Spinal cord (tissue), 10 donors: ENCODE measurements at places on chromosomes 1 and 21. TPM values are rescaled to one million over a fixed set of nuclear protein-coding genes. Genes with fewer than 3 reads are reported as not detected.

DNA sequence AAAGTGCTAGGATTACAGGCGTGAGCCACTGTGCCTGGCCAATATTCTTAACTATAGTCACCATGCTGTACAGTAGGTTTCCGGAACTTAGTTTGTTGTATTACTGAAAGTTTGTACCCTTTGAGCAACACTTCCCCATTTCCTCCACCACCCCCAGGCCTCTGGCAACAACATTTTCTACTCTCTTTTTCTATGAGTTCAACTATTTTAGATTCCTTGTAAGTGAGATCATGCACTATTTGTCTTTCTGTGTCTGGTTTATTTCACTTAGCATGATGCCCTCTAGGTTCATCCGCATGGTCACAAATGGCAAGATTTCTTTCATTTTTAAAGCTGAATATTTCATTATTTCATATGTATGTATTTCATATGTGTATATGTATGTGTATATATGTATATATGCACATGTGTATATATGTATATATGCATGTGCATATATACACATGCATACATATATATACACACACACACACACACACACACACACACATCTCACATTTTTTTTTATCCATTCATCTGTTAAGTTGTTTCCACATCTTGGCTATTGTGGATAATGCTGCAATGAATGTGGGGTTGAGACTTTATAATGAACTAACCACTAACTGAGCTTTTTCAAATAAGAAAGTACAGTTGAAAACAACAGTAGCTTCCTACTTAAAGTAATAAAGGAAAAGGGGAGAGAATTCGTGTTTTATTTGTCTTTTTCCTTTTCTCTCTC, 256.8 kb upstream of the C1orf105 start:
- no peak for DNase-seq

DNA sequence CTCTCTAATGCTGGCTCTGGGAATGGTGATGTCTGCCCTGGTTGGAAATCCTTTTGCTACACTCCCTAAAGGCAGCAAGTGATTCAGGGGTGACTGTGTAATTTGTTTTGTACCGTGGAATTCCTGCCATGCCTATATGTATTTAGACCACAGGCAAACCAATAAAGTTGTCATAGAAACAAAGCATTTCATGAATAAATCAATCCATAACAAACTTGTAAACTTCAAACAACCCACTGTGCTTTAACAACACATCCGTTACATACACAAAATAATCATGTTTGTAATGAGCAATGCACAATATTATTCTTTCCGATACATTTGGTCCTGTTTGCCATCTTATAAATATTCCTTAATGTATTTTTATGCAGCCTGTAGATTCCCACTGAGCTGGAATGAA, 330.3 kb upstream of the SNX7 start:
- DNase-seq: no peak

- DNase-seq: no peak
Measured at GRCh38 chr1:32813941-32814739, 3.0 kb downstream of the YARS1 start.

GRCh38 chr1:117555806-117556205, 50.0 kb upstream of the TENT5C start:
- DNase-seq: no peak

- no peak for DNase-seq
Measured at GRCh38 chr1:182789138-182790076, at the start of gene NPL. NPL (plus strand) TSS chr1:182789773; CDS start chr1:182794372, 4,599 bp downstream.

- no peak for DNase-seq
Measured at GRCh38 chr21:16709866-16710550, 802.8 kb upstream of the CXADR start.

DNA sequence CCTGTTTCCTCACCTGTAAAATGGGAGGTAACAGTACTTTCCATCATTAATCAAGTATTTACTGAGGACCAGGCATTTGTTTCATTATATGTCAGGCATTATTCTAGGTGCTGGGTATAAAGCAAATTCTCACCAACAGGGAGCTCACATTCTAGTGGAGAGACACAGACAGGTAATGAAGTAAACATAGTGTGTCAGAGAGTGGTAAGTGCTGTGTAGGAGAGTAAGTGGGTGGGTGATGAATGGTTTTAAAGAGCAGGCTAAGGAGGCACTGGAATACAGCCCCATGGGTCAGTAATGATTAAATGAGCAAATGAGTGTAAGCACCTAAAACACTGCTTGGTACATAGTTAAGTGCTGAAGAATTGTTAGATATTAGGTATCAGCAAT, 60.4 kb downstream of the DNTTIP2 start:
- no peak for DNase-seq

- no peak for DNase-seq
Measured at GRCh38 chr1:53274026-53274425, 35.7 kb upstream of the MAGOH start.

GRCh38 chr1:151175863-151176262, at the start of gene TMOD4:
TMOD4 (minus strand) TSS chr1:151175981; CDS start chr1:151174875, 1,106 bp downstream.
- DNase-seq: no peak

DNA sequence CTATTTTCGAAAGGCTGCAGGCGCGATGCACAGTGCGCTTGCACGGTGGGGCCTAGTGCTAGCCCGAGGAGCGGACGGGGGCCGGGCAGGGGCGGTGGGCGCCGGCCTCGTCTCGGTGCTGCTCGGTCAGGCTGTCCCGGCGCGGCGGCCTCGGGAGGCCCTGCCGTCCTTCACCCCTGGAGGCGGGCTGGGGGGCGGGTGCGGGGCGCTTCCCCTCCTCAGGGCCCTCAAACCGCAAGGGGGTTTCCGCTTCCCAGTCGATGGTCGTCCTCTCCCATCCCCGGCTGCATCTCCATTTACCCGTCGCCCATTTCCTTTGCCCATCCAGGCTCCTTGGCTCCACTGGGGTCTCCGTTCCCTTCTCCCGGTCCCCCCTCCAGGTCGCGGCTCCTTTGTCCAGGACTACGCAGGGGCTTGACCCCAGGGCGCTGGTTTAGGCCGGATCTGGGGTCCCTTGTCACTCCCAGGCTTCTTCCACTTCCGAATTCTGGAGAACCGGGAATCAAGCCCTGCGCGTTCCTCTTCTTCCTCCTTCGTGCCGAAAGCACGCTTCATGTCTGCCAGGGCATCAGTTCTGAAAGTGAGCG, 196.3 kb upstream of the LMO4 start:
- DNase-seq: no peak

DNA sequence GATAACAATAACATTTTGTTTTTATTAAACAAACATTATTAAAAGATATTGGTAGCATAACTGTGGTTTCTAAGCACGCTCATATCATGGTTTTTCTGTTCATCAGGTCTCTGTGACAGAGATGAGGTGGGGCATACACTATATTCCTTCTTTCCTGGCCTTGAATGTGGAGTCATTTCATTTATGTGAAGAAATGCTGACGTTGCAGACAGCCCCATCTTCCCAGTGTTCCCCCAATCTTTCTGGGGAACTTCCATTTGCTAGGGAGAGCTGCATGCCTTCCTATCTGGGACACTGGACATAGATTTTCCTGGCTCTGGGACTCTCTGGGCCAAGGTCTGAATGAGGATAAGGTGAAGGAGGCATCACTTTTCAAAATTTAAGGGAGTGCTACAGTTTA, 30.4 kb downstream of the PIGM start:
- no peak for DNase-seq

DNA sequence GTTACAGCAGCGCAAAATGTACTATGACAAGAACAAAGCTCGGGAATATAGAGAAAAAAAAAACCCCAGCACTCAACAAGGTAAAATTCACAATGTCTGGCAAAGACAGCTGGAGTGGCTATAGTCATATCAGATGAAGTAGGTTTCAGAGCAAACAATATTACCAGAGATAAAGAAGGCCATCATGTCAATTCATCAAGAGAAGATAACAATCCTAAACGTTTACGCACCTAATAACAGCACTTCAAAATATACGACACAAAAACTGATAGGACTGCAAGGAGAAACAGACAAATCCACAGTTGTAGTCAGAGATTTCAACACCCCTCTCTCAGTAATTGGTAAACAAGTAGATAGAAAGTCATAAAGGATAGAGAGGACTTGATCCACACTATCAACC, 455.2 kb downstream of the PTPRU start:
- no peak for DNase-seq

DNA sequence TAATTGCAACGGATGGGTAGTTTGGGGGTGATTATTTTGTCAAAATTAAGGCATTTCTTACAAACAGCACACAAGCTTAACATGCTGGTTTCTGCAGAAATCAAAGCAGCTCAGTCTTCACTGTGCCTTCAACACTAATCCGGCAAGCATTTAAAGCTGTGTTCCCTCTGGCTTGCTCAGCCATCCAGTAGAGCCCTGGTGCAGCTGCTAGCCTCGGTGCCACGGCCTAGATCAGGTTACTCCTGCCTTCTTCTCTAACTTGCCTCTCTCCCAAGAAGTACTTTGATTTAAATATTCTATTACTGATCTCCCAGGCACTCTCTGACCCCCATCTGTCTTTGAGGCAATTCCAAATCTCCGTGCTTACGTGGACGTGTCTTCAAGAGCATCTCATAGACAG, 85.6 kb downstream of the GREM2 start:
- no peak for DNase-seq

GRCh38 chr1:50859657-50860056, 100.4 kb downstream of the FAF1 start:
- no peak for DNase-seq

GRCh38 chr21:38986806-38987632, 181.3 kb downstream of the ETS2 start:
- DNase-seq: no peak

- no peak for DNase-seq
Measured at GRCh38 chr21:38671773-38672172, 134.0 kb upstream of the ETS2 start.

DNA sequence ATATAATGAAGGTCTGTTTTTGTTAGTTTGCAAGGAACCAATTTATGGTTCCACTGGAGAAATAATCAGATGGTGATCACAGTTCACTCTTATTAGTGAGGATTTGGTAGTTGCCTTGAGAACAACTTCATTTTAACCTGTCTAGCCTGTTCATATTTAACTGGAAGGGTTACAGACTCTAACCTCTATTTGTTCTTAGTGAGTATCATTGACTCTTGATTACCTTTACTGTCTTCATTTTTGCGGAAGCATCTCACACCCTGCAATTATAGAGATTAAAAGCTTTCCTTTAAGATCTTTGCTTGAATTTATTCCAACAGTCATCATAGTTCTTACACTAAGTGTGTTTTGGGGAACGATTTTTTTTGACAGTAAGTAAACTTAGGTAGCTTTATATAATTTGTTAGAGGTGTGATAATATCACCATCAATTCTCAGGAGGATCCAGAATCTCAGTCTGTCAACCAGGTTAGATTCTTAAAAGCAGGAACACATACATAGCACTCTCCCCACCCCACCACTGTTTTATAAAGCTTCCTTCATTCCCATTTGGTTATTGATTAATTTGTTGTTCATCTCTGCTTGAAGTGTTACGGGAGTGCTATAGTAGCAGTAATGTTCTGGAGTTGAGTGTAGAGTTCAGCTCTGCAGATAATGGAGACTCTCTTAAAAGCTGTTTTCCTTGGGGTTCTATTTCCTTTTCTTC, 30.1 kb downstream of the B3GALT2 start:
- DNase-seq: no peak

DNA sequence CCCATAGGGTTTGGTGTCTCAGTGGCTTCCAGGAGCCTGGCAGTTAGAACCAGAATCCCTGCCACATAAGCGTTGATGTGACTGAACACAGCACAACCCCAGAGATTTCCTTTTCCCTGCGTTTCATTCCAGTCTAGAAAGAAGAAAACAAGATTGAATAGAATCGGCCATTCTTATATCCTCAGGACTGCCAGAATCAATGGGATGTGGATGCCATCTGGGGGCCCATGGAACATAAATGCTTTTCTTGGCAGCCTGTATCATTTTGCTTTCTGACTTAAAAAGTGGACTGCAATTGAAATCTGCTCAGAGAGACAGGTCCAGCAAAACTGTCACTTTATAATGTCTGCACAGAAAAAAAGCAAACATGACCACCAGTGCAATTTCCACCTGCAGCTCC, 80.3 kb downstream of the DISC1 start:
- DNase-seq: no peak

- DNase-seq: no peak
Measured at GRCh38 chr21:31987696-31988095, 114.9 kb downstream of the HUNK start.

GRCh38 chr1:65075123-65075976, 72.7 kb upstream of the AK4 start:
- peak; percentile 58 for DNase-seq

GRCh38 chr1:171581226-171581625, 40.8 kb upstream of the MYOCOS start:
- no peak for DNase-seq

DNA sequence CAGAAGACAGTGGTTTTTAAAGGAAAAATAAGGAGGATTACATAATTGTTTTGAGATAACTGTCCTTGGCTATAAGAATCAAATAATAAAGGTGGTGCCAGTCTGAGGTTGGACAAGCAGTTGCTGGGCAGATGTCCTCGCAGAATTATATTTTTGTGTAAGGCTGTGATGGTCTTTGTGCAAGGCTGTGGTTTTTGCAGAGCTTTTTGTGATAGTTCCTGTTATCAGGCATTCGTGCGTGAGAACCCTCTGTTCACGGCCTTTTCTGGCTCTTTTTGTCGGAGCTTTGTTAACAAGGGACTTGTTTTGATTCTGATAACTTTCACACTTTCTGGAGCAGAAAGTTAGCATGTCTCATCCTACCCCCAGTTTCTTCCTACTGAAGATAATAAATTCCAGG, 33.4 kb downstream of the SH3BP5L start:
- DNase-seq: no peak

DNA sequence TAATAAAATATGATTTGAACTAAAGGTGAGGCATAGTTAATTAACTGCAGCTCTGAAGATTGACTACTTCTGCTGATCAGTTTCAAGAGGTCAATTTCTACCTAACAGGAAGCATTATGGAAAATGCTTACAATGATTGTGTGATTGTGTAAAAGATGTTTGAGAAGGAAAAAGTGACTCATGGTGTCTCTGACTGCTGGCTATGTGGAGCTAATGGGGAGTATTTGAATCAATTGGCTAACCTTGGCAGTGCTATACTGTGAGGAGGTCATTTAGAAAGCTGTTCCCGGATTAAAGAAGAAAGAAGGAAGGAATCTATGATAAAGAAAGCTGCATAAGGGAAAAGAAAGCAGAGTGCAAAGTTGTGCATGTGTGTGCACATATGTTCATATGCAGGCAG, 376.5 kb downstream of the ADGRL2 start:
- no peak for DNase-seq

GRCh38 chr1:11535761-11536572, 57.0 kb downstream of the DISP3 start:
- DNase-seq: no peak

NBPF4 gene
- not detected for total RNA-seq

FAM43B gene
- total RNA-seq: 3.0 TPM

HSPA6 gene
- total RNA-seq: 0.77 TPM

TPRG1L gene
- total RNA-seq: 37.9 TPM

ADGRL2 gene
- total RNA-seq: 176 TPM

MYBPH gene
- 0.06 TPM for total RNA-seq

CD55 gene
- total RNA-seq: 32.4 TPM

CR1L gene
- total RNA-seq: 0.50 TPM

SYCP1 gene
- 0.11 TPM for total RNA-seq

TNFRSF1B gene
- total RNA-seq: 9.6 TPM

MANEAL gene
- total RNA-seq: 30.8 TPM

NOS1AP gene
- total RNA-seq: 4.2 TPM

KRTAP10-6 gene
- not detected for total RNA-seq

EPHA2 gene
- total RNA-seq: 5.0 TPM

PLCH2 gene
- total RNA-seq: 3.3 TPM

METTL25B gene
- total RNA-seq: 8.1 TPM

CFAP45 gene
- total RNA-seq: 1.3 TPM

FCRL2 gene
- not detected for total RNA-seq

ASPM gene
- total RNA-seq: 18.3 TPM

PDE4B gene
- 57.7 TPM for total RNA-seq

RASSF5 gene
- 13.7 TPM for total RNA-seq
